ENCODE measurements at places on chromosomes 6 and 20. TPM values are rescaled to one million over a fixed set of nuclear protein-coding genes. Genes with fewer than 3 reads are reported as not detected.
A peak's percentile ranks its signal among the peaks of the same experiment; 100 is the strongest.

DNA sequence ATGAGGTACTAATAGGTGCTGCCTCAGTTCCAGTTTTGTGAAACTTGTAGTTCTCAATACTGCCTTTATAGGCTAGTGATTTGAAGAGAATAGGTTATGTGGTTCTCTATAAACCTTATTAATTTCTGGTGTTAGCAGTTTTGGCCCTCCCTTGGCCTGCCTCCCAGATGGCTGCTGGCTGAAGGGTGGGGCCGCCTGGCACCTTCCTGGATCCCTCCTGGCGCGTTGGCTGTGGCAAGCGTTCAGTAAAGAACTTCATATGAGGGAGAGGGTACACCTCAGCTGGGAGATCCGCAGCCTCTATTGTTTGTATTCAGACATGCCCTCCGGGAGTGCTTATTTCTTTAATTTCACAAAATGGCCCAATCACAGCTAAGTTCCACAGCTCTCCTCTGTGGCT, 51.9 kb downstream of the FAM120B start:
- peak; percentile 47 for DNase-seq

GRCh38 chr20:45919542-45920399, 7.8 kb upstream of the PLTP start:
- peak; percentile 73 for DNase-seq

DNA sequence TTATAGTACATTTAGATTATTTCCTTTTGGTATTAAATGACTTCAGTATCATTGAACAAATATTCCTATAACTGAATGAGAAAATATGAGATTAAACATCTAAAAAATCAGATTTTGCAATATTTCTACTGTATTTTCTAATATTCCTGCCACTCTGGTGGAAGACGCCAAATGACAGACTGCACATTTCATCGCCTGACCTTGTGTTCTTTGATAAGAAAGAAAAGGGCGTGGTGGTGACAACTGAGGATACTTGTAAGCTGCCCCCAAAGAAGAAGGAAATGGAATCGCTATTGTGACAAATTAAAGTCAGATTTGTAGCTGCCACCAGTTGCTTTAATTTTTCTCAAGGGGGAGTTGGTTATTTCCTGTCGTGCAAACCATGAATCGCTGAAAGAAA, 131.3 kb downstream of the MTFR2 start:
- no peak for DNase-seq

DNA sequence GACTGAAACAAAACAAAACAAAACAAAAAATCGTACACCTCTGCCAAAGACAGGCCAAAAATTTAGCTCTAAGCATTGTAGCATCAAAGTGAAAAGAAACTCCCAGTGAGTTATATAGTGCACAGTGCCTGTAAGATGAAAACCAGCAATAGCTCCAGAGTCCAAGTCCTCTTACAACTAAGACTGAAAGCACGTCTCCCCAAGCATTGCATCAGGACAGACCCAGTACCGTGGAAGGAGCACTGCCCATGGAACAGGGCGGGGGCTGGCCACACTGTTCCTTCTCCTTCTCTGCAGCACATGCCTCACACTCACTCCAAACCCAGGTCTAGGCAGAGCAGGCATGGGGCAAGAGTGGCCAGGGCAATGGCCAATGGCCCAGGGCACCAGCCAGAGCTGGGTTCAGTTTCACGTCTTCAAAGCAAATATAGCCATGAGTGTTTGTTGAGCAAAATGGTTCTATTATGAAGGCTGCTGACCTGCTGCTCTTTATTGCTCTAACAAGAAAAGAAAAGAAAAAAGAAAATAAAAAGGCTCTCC, 72.2 kb upstream of the PBOV1 start:
- no peak for DNase-seq

DNA sequence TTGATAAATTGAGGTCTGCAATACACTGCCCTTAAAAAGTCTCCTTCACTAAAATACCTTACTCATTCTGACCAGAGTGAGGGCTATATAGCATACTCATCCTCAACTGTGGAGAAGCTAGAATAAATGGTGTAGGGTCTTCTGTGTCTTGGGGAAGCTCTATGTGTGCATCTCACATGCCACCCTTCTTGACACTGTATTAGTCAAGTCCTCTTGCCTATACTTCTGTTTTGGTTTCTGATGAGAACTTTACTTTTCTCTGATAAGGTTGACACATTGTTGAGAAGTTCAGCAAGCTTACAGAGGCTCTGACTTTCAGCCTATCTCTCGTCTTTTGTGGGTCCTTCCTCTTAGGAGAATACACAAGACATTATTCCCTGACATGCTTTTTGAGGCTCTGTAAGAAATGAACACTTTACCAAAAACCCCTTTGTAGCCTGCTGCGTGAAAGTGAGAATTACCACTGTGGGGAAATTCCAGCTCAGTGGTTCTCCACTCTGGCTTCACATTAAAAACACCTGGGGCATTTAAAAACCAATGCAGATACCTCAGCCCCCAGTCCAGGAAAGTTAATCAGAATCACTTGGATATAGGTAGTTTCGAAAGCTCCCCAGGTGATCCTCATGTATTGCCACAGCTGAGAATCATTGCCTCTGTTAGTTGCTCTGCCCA, 372.1 kb upstream of the HS3ST5 start:
- DNase-seq, result no peak

GRCh38 chr6:45115696-45116095, 212.4 kb upstream of the RUNX2 start:
- DNase-seq, result no peak

DNA sequence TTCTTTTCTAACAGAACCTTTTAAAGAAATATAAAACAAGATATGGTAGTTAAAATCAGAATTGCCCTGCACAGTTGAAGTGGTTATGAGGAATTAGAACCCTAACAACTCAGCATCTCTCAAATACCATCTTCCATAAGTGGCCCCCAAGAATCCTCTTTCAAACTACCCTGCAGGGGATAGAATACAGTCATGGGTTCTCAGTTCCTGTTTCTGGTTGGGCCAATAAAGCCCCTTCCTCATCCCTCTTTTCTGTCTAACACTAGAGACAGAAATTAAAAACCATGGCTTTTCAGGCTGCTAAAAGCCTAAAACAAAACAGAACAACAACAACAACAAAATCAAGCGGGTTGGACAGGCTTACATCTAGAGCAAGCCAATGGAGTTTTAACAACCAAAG, 6.7 kb upstream of the LCA5 start:
- no peak for DNase-seq

DNA sequence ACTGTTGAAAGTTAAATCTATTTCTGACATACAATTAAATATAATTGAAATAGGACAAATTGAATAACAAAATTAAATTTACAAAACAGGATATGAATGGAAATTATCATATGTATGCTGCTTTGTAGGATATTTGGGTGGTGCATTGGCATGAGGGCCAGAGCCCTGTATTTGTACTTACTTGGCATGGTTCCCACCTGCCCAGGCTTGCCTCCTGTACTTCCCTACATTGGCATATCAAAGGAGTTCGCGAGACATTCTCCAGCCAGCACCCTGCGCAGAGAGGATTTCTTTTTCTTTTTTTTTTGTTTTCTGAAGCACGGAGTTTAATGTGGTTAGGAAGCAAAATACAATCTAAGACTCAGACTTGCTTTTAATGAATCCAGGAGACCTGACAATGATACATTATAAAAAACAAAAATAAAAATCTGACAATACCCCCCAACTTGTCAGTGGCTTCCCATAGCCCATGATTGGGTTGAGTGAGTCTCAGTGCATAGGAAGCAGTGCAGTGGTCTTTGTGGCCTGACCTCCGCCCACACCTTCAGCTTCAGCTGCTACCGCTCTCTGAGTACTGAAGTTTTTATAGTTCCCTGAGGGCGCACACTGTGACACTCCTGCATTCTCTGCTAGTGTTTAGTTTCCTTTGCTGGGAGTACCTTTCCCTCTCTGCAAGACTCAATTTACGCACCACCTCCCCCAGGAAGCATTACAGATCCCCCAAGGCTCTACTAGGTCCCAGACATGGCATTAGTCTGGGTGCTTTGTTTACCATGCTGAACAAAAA, 440.8 kb downstream of the UTRN start:
- no peak for DNase-seq

GRCh38 chr20:39607141-39607540, 645.0 kb downstream of the DHX35 start:
- DNase-seq, result no peak

DNA sequence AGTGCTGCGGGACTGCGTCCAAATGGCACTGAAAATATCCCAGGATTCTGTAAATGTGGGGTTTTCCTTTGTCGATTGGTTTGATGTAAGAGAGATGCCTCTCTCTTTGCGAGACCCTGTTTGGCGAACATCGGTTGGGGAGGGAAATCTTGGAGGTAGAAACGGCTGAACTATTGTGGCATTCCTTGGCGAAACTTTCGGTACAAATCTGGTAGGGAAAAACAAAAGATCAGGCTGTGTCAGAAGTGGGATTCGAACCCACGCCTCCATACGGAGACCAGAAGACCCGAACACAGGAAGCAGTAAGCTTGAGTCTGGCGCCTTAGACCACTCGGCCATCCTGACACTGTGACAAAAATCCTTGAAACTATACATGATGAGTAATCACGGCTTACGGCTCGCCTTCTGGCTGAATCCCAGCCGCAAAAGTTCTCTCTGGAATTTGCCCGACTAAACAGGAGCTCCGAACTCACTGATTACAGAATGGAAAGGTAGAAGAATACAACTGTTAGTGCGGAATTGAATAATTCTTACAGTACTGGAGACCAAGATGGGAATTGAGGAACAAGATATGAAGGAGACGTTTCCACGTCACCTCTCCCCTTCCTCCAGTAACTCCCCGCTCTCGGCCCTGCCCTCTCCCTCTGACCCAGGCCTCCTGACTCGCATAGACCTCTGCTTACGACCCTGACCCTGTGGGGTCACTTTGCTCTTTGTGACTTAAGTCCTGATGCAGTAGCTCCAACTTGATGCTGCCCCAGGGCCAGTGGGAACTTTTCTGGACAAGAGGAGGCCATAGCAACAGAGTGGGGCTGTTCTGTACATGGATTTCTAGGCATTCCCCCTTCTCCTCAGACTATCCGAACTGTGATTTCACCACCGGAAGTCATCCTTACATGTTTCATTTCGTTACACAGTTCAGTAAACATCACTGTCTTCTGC, 132.8 kb upstream of the ZNF184 start:
- no peak for DNase-seq

DNA sequence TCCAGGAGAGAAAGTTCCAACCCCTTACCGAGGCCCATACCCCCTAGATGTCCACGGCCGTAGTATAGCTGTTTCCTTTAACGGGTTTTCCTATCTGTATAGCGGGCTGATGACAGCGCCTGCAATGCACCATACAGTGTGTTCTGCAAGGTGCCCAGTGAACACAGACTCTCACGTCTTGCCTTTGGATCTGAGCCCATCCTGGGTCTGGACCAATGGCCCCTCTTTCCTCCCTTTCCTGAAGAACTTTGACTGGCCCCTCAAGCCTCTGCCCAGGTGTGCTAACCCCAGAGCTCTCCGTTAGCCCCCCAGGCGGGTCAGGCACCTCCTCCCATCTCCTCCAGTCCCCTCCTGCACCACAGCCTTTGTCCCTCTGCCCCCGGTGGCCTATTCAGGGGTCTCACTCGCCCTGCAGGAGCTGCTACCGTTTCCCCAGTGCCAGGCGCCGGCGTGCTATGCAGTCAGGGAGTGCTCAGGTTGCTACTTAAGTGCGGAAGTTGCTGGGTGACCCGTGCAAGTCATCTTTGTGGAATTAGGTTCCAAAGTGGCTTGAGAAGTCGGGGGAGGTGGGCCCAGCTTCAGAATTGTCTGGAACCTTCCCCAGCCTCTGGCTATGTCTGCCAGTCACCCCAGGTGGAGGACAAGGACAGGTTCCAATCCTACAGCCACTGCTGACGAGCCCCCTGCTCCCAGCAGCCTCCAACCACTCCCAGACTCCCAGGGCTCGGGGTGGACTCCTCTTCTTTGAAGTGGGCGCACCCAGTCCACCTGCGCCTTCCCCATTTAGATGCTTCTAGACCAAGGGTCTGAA, 35.0 kb upstream of the ZBP1 start:
- DNase-seq, result peak; percentile 9

GRCh38 chr6:114108119-114109002, 137.4 kb upstream of the HDAC2 start:
- peak; percentile 44 for DNase-seq

- no peak for DNase-seq
Measured at GRCh38 chr20:57613481-57613921, 6.7 kb downstream of the ZBP1 start.

- no peak for DNase-seq
Measured at GRCh38 chr6:16397623-16398022, 159.2 kb downstream of the GMPR start.

DNA sequence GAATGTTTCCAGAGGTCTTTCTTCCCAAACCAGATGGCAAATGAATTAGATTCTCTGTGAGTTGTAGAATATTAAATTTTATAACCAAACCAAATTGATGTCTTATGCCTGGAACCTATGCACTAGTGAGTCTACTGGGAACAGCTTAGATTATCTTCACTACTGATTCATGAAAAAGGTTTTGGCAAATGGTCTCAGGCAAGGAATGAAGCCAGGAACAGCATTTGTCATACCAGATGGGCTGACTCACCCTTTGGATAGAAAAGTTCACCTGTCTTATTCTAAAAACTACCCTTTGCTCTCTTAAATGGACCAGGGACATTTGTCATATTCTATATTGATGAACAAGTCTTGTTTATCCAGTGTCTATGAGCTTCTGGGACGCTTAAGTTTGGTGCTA, 135.4 kb upstream of the ECI2 start:
- DNase-seq, result no peak

DNA sequence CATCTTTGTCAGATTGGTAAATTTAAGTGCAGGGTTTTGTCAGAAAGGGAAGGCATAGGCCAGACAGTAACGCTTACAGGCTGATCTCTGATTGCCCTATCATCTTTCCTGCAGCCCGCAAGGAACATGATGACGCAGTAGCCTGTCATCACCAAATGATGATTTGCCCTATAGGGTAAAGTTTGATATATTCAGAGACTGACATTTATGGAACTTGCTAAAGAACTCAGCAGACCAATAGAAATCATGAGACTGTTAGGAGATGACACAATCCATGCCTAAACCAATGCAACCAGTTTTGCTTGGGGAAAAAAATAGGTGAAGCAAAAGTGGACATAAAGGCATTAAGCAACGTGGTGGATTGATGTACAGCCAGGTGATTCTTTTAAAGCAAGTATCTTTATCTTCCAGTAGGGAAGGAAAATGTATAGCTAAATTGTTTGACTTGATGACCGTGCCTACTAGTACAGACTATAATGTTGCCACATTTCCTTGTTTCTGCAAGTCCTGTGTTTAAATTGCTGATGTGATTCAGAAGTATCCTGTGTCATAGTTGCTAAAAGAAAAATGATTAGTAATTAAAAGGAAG, 2.4 kb downstream of the NUS1 start:
- no peak for DNase-seq

GRCh38 chr20:3032624-3033023, 10.8 kb upstream of the GNRH2 start:
- no peak for DNase-seq

DNA sequence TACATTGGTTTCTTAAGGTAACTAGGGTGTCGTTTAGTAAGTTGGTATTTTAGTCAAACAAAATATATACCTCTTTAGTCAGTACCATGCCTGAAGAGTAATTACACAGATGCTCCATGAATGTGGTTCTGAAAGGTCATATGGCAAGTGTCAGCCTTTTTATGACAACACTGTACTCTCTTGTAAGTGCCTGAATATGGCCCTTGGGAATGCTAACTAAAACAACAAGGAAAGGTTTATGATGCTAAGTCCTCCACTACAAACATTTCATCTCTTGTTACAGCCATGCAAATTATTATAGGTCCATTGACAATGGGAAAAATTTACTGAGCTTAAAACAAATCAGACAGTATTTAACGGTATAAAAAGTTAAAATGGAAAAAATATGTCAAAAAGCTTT, 39.0 kb upstream of the SUPT3H start:
- no peak for DNase-seq

Gene C20orf144
- total RNA-seq, result 0.09 TPM

Gene E2F1
- total RNA-seq, result 2.3 TPM

Gene COL19A1
- 0.49 TPM for total RNA-seq

Gene HLA-DOA
- total RNA-seq, result 8.4 TPM
